ENCODE measurements at places on chromosomes 11 and 22.
A peak's percentile ranks its signal among the peaks of the same experiment; 100 is the strongest.

- no peak for DNase-seq
Observed at GRCh38 chr11:79963856-79964645, 523.2 kb upstream of the TENM4 start.

GRCh38 chr11:12724301-12725054 lies 50.3 kb downstream of the TEAD1 start:
- DNase-seq, result peak; percentile 83

- DNase-seq, result no peak
Observed at GRCh38 chr11:44260081-44260480, 49.9 kb downstream of the ALX4 start.

- no peak for DNase-seq
Observed at GRCh38 chr22:36762687-36763260, 13.1 kb downstream of the IFT27 start.

DNA sequence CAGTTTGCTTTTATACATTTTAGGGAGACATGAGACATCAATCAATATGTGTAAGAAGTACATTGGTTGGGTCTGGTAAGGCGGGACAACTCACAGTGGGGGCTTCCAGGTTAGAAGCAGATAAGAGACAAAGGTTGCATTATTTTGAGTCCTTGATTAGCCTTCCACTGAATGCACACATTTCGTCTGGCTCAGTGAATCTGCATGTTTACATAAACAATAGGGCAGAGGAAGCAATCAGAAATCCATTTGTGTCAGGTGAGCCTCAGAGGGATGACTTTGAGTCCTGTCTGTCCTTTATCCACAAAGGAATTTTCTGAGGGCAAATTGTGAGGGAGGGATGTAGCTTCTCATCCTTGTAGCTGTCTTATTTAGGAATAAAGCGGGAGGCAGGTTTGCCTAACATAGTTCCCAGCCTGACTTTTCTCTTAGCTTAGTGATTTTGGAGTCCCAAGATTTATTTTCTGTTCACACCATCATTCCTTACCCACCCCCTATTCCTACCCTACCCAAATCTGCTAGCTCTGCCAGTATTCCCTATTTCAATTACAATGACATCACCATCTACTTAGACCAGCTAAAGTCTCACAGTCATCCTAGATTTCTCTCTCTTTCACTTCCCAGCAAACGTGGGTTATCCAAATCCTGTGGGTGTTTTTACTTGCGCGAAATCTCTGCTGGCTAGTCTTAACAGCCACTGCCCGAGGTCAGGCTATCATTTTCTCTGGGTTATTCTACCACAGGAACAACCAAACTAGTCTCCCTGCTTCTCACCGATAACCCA lies 2.9 kb downstream of the SC5D start:
- DNase-seq, result no peak

- DNase-seq, result no peak
Observed at GRCh38 chr11:97136067-97136466, 746.3 kb downstream of the JRKL start.

GRCh38 chr22:40960145-40960544 lies 9.0 kb downstream of the RBX1 start:
- DNase-seq, result no peak

- DNase-seq, result no peak
Observed at GRCh38 chr11:79054636-79055035, 386.2 kb downstream of the TENM4 start.

GRCh38 chr22:39301926-39302325 lies 17.5 kb downstream of the RPL3 start:
- no peak for DNase-seq

- DNase-seq, result no peak
Observed at GRCh38 chr11:107457205-107457557, 444 bp downstream of the CWF19L2 start.

DNA sequence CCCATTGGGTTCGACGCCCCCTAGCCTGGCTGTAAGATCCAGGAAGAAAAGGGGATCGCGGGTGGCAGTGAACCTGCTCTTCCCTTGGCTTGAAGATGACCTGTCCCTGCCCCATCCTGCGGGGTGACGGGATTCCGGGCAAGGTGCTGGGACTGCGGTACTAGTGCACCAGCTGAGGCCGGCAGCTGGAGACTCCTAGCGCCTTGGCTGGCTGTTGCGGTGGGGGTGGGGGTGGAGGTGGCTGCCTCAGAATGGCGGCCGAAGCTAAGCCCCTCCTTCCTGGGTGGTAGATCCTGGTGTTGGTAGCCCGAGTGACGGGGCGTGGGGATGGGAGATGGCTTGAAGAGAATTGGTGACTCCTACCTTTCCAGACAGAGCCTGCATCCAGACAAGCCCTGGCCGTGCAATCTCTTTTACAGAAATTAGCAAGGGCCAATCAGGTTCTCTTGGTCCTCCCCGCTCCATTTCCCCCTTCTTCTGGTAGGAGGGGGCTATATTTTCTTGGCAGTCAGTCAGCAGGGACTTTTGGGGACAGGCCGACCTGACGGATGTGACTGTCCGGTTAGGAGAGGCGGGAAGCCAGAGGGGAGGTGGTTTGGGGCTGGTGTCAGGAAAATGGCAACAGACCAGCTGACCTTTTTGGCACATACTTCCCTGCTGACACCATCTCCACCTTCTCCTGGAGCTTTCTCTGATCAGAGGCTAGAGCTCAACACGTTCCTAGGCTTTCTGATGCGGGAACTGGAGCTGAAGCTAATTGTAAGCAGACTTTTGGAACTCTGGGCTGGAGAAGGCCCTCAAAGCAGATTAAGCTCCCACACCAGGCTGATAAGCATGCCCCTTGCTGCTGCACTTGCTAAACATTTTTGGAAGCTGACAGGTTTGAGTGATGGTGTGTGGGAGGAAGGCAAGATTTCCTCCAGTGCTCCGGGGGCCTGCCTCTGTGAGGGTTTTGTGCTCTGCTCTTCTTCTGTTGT lies 2.0 kb downstream of the NAV2 start:
- DNase-seq, result no peak

GRCh38 chr11:27717801-27718229 lies 17.6 kb upstream of the BDNF start:
- DNase-seq, result no peak

- DNase-seq, result no peak
Observed at GRCh38 chr11:110425751-110426545, 3.8 kb upstream of the FDX1 start.

DNA sequence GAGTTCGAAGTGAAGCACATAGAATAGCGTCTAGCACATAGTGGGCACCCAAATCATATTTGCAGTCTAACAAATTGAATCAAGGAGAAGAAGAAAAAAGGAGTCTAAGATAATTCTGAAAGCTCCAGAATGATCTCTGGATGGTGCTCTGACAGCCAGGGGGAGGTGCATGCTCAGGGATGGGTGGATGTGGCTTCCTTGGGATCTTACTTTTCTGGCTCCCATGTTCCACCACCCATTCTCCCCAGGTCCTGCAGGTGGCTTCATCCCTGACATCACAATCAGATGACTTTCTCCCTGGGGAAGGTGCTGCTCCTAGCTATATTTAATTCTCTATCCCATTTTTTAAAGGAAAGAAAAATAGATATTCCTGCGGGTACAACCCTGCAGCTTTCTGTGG lies 381.9 kb downstream of the CADM1 start:
- DNase-seq, result no peak

DNA sequence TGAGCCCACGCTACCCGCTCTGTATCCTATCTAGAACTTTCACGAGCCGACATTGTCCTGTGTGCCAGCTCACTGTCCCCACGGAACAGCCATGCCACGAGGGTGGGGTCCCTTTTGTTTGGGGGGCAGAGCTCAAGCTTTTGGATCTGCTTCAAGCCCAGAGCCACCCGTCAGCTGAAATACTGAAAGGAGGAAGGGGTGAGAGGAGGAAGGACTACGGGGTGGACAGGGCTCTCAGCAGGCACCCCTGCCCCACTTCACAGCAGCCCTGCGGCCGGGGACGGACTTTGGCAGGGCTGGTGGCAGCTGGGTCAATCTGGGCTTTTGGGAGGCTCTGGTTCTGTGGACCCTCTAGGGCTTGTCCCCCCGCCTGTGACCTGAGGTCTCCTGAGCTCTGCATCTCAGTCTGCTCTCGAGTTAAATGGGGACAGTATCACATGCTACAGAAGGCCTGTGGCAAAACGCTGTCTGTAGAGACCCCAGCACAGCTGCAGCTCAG lies 30.0 kb upstream of the MUC5AC start:
- DNase-seq, result no peak
